ENCODE measurements at places on chromosomes 4 and X. TPM values are rescaled to one million over a fixed set of nuclear protein-coding genes. Genes with fewer than 3 reads are reported as not detected.

Gene F8A2
- not detected for total RNA-seq

Gene HELT
- not detected for total RNA-seq

- H3K36me3 ChIP-seq: peaks cover 17% of the 10 kb centered on the region
- no peak overlapping the region for H3K27ac ChIP-seq
- no peak for DNase-seq
- H3K27me3 ChIP-seq: no peaks in the 10 kb centered on the region
These were observed 689.6 kb downstream of the CCSER1 start for GRCh38 chr4:90816754-90817153.

- H3K27me3 ChIP-seq: no peaks in the 10 kb centered on the region
- DNase-seq: no peak
- no peak overlapping the region for H3K27ac ChIP-seq
- H3K4me3 ChIP-seq: no peak overlapping the region
- H3K36me3 ChIP-seq: no peaks in the 10 kb centered on the region
These were observed 7.6 kb downstream of the CYBB start for GRCh38 chrX:37787423-37787869.

- H3K36me3 ChIP-seq: no peaks in the 10 kb centered on the region
- H3K4me1 ChIP-seq: peaks cover 55% of the 10 kb centered on the region
- no peak for DNase-seq
- no peak overlapping the region for H3K27ac ChIP-seq
- peaks cover 34% of the 10 kb centered on the region for H3K27me3 ChIP-seq
- no peak overlapping the region for H3K4me3 ChIP-seq
These were observed 42.9 kb downstream of the PSAPL1 start for GRCh38 chr4:7391637-7392437.
